ENCODE measurements at places on chromosomes 5 and 9.
A peak's percentile ranks its signal among the peaks of the same experiment; 100 is the strongest.

GRCh38 chr5:93099902-93100347 is 481.1 kb downstream of the NR2F1-AS1 start:
- no peak for DNase-seq

- peak; percentile 32 for DNase-seq
These were observed 555.5 kb downstream of the CDH9 start for GRCh38 chr5:26482810-26483375.

- no peak for DNase-seq
These were observed 238.2 kb upstream of the ADAMTS16 start for GRCh38 chr5:4901924-4902323.

DNA sequence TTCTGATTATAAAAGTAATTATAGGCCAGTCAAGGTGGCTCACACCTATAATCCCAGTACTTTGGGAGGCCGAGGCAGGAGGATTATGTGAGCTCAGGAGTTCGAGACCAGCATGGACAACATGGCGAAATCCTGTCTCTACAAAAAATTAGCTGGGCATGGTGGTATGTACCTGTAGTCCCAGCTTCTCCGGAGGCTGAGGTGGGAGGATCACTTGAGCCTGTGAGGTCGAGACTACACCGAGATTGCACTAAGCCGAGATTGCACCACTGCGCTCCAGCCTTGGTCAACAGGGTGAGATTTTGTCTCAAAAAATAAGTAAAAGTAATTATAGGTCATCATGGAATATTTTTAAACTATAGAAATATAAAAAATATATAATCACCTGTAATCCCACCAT is 18.1 kb downstream of the IRF1 start:
- DNase-seq: no peak

- DNase-seq: no peak
These were observed 7.2 kb upstream of the RPL26L1 start for GRCh38 chr5:172952034-172952511.

DNA sequence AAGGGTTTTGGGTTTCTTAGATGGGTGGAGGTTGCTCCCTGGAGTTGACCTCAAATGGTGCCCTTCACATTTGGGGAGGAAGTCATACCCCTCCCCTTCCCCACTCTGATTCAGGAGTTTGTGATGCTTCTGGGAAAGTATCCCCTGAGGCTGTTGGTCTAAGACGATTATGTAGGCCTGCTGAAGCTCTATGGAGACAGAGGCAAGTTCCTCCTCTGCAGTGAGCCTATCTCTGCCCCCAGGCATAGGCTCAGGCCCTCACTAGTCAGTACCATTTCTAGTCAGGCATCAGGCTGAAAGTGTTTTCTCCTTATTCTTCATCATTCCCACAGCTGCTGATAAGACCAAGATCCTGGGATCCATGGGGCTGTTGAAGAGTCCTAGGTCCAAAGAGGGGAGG is 271.6 kb upstream of the NUDT12 start:
- no peak for DNase-seq

DNA sequence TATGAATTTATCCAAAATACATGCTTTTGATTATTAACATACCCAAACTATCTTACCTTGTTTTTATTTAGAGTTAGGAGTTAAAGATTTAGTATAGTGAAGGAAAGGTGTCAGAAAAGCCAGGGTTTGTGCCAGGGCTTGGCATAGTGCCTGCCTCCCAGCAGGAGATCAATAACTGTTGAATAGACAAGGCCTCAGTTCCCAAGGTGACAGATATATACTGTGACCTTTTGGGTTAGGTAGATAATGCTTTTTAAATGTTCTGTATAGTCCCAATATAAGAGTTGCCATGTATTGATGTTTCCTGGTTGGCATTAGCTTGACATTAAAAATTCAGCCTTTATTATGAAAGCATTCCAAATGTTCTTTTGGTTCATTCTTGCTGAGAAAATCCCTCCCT is 121.8 kb downstream of the MCTP1 start:
- peak; percentile 16 for DNase-seq

GRCh38 chr5:177426566-177427210 is at the start of gene GRK6:
Gene GRK6, plus strand, starts transcription at chr5:177426676. Its CDS starts 170 bp downstream, at chr5:177426846.
- peak; percentile 28 for DNase-seq

GRCh38 chr5:79069488-79070349 is at the start of the genes BHMT2 and DMGDH:
Gene BHMT2, plus strand, starts transcription at chr5:79069767. Its CDS starts 16 bp downstream, at chr5:79069783.
Gene DMGDH, minus strand, starts transcription at chr5:79069674. Its CDS starts 54 bp downstream, at chr5:79069620.
- no peak for DNase-seq

DNA sequence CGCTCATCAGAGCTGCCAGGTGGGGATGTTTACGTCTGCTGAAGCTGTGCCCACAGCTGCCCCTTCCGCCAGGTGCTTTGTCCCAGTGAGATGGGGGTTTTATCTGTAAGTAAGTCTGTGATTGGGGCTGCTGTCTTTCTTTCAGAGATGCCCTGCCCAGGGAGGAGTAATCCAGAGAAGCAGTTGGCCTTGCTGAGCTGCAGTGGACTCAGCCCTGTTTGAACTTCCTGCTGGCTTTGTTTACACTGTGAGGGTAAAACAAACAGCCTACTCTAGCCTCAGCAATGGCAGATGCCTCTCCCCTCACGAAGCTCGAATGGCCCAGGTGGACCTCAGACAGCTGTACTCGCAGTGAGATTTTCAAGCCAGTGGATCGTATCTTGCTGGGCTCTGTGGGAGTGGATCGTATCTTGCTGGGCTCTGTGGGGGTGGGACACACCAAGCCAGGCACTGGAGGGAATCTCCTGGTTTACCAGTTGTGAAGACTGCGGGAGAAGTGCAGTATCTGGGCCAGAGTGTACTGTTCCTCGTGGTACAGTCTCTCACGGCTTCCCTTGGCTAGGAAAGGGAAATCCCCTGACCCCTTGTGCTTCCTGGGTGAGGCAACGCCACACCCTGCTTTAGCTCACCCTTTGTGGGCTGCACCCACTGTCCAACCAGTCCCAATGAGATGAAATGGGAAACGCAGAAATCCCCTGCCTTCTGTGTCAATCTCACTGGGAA is 530.1 kb upstream of the DMAC1 start:
- no peak for DNase-seq

GRCh38 chr9:91857291-91858212 is 92.5 kb downstream of the ROR2 start:
- DNase-seq: no peak

- no peak for DNase-seq
These were observed 24.3 kb upstream of the FAT2 start for GRCh38 chr5:151615431-151615830.

- DNase-seq: no peak
These were observed 590 bp downstream of the ENTPD2 start for GRCh38 chr9:137052998-137053943.

DNA sequence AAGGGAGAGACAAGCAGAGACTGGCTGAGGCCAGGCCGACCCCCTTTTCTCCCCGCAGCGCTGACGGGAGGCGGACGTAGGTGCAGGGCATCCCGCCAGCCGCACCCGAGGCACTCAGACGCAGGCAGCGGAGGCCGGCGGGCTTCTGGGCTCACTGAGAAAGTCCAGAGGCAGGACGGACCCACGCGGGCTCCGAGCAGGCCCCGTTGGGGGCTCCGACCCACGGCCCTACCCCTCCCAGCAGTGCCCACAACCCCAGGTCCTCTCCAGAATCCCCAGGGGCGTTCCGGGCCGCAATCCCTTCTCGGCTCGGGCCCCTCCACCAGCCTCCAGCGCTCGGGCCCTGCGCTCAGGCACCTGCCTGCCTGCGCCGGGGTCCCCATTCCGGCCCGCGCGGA is 543 bp downstream of the MTMR12 start:
- peak; percentile 55 for DNase-seq

- DNase-seq: no peak
These were observed 374.8 kb downstream of the EFNA5 start for GRCh38 chr5:107295914-107296313.

- DNase-seq: peak; percentile 36
These were observed 550 bp downstream of the CORO2A start for GRCh38 chr9:98191671-98192502.

DNA sequence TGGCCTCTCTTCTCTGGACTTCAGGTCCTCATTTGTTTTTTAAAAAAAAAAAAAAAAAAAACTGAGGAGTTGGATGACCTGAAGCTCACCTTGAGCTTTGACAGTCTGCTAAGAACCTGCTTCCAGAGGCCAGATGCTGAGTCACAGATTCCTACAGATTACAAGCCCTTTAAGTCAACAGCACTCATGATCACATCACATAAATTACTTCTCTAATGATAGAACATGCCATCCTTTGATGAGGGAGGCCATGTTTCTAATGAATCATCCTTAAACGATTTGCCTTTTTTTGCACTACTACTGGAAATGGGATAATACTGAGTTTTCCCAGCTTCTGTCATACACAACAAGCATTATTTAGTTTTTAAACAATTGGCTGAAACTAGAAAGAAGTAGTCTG is 34.2 kb upstream of the MYOT start:
- no peak for DNase-seq

- DNase-seq: no peak
These were observed 985.5 kb downstream of the TLE4 start for GRCh38 chr9:80557256-80557655.

- DNase-seq: peak; percentile 17
These were observed 359 bp downstream of the PRELID1 start for GRCh38 chr5:177303925-177304391.

GRCh38 chr5:149916334-149917072 is 28.1 kb downstream of the PDE6A start:
- no peak for DNase-seq

DNA sequence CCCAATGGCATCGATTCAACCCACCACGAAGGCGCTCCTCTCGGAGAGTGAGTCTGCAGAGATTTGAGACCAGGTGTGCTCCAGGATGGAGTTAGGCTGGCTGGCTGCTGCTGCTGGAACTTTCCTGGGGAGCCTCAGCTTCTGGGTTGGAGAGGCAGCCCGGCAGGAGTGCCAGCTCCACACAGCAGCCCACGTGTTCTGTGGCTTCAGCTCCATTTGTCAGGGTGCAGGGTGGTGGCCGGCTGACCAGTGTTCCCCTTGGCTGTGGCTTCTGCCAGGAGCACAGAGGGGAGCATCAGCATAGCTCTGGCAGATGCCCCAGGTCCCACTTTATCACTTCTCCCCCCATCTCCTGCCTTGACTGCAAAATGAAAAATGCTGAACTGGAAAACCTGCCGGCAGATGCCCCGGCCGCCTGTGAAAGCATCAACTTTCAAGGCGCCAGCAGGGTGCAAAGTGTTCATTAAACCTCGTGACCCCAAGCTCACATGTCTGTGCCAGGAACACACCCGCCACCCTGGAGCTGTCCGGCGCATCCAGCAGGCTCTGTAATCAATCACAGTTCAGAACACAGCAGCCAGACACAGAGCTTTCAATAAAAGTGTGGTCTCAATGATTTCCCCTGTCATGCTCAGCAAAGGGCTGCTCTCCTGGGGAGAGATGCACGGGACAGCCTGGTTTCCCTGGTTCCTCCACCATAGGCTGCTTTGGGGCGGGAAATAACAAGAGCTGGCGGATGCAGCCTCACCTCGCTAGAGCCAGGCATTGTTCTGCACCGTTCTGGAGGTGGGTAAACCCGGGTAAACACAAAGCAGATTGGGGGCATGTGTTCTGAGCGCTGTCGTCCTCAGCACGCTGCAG is 53.2 kb downstream of the TRIP13 start:
- DNase-seq: no peak

DNA sequence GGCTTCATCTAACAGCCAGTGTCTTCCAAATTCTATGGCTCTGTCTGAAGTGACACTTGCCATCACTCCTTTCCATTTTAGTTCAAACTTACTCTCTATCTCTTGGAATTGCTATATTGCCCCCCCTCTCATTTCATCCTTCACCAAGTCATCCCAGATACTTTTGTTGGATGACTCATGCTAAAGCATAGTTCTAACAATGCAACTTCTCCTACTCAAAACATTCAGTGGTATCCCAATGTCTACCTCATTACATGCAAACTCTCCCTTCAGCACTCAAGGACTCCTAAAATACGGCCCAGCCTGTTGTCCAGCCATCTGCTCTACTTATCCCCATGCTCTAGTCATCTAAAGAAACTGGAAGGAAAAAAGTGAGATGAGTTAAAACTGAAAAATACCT is 171.6 kb downstream of the RASEF start:
- DNase-seq: no peak

DNA sequence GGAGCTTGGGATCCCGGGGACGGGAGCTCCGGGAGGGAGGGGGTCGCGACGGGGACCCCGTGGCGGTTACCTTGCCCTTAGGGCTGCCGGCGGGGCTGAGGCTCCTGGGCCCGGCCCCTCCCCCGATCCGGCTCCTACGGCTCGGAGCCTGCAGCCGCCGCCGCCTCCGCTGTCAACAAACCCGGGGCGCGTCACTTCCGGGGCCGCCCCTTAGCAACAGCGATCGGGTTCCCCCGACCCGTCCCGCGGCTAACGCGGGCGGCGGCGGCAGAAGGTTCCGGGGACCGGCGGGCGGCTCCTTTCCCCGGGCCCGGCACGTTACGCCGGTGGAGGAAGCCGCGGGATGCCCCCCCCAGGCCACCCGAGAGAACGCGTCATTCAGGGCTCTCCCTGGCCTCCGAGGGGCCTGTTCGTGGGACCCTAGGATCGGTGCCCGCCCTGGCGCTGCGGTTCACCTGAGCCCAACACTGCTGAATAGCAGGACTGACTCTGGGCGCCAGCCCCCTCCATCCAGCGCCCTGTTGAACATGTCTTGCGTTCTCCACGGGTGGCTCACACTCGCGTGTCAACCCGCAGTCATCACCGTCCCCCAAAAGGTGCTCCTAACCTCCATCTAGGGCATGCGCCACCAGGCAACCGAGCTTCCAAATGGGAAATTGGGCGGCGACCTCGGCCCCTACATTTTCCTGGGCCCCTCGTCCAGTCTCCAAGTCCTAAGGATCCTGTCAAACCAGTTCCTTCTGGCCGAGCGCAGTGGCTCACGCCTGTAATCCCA is at the start of gene ZER1:
TSS of gene ZER1 (minus strand) at position 183 of the 775 bp plus-strand sequence. CDS start 16,362 bp downstream, outside the sequence.
- peak; percentile 86 for DNase-seq

DNA sequence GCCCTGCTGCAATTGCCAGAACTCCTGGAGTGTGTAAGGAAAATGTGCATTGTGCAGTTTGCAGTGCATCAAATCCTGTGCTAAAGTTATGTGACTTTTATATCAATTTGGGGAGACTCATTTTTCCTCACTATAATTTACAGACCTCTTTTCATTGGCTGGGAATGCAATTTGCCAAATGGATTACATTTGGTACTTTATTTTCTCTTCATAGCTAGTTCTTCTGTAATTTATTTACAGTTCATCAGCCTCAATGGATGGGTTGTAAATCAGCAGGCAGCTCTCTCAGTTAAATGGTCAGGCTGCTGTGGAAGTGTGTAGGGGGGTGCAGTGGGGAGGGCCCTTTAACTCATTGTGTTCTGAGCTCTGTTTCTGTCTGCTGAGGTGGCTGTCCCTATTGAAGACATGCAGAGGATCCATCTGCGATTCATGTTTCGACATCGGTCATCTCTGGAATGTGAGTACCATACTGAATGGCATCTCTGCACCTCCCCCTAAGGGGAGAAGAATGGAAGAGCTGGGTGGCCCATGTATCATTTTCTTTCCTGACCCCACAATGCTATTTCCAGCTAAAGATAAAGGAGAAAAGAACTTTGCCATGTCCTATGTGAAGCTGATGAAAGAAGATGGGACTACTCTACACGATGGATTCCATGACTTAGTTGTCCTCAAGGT is 74.6 kb downstream of the DOCK2 start:
- no peak for DNase-seq

- no peak for DNase-seq
These were observed 12.0 kb downstream of the RUSC2 start for GRCh38 chr9:35501946-35502345.

- no peak for DNase-seq
These were observed 54.3 kb downstream of the TENT4A start for GRCh38 chr5:6767481-6768063.

- no peak for DNase-seq
These were observed 138.3 kb upstream of the SHB start for GRCh38 chr9:38207247-38207778.
